ENCODE measurements at places on chromosomes 6 and 20. TPM values are rescaled to one million over a fixed set of nuclear protein-coding genes. Genes with fewer than 3 reads are reported as not detected.

MAVS gene
- total RNA-seq: 17.5 TPM

AGER gene
- 0.65 TPM for total RNA-seq

TAF4 gene
- total RNA-seq: 27.3 TPM

RRBP1 gene
- total RNA-seq: 146 TPM

PACSIN1 gene
- total RNA-seq: not detected

CAPN11 gene
- not detected for total RNA-seq

UBE2J1 gene
- 40.1 TPM for total RNA-seq

SLC17A2 gene
- total RNA-seq: not detected

PTK6 gene
- total RNA-seq: not detected

BFSP1 gene
- 6.4 TPM for total RNA-seq

RAET1L gene
- not detected for total RNA-seq

CYP39A1 gene
- total RNA-seq: 3.4 TPM

NCOA5 gene
- 24.2 TPM for total RNA-seq

HEY2 gene
- total RNA-seq: not detected

IMPG1 gene
- 0.26 TPM for total RNA-seq

HAO1 gene
- total RNA-seq: not detected

ACSS1 gene
- 3.2 TPM for total RNA-seq

SIGLEC1 gene
- total RNA-seq: not detected

FRMD1 gene
- total RNA-seq: not detected

KHDC1 gene
- total RNA-seq: 3.5 TPM

ADNP gene
- total RNA-seq: 22.6 TPM

RREB1 gene
- 11.1 TPM for total RNA-seq

SLC17A9 gene
- 17.1 TPM for total RNA-seq

TUBB2B gene
- 2.3 TPM for total RNA-seq

GATA5 gene
- total RNA-seq: not detected

Measured in epithelial cell of alveolus of lung (primary cell).